ENCODE measurements at places on chromosomes 6 and 20.
A peak's percentile ranks its signal among the peaks of the same experiment; 100 is the strongest.

- no peak for DNase-seq
These were observed 28.0 kb downstream of the ID4 start for GRCh38 chr6:19865178-19865577.

DNA sequence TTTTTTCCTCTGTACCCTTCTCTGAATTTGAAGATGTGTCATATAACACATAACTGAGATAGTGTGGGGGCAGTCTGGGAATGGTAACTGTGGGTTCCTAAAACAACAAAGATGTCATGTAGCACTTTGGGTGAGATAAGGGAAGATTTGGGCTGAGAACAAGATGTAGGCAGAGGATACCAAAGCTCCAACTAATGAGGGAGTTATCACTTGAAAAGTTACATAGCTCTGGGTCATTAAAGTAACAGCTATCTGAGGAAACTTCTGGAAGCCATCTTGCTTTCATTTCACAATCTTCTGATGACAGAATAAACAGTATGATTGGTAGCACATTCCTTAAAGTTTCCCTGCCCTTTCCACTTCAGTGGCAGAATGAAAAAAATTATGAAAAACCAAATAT lies 255.4 kb downstream of the TBX18 start:
- no peak for DNase-seq

DNA sequence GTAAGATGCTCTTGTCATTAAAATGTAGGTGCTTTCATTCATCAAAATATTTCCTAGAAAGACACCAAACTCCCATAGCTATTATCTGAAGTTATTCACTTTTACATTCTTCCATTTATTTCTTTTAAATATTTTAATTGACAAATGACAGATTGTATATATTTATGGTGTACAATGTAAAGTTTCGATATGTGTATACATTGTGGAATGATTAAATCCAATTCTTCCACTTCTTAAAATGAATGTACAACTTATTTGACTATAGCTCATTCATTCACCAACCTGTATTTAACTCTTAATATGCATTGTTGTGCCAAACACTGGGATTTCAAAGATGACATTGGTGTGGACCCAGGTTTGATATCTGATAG lies 41.0 kb downstream of the CCN2 start:
- DNase-seq, result no peak

DNA sequence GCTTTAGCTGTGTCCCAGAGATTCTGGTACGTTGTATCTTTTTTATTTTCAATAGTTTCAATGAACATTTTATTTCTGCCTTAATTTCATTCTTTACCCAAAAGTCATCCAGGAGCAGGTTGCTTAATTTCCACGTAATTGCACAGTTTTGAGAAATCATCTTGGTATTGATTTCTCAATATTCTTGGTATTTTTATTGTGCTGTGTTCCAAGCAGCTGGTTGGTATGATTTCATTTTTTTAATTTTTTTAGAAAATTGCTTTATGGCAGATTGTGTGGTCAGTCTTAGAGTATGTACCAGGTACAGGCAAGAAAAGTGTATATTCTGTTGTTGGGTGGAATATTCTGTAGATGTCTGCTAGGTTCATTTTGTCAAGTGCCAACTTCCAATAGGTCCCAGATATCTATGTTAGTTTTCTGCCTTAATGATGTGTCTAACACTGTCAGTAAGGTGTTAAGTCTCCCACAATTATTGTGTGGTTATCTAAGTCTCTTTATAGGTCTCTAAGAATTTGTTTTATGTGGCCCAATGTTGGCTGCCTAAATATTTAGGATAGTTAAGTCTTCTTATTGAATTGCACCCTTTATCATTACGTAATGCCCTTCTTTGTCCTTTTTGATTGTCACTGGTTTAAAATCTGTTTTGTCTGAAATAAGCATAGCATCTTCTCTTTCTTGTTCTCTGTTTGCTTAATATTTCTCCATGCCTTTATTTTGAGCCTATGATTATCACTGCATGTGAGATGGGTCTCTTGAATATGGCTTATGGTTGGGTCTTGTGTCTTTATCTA lies 366.9 kb upstream of the IRAK1BP1 start:
- DNase-seq, result no peak

DNA sequence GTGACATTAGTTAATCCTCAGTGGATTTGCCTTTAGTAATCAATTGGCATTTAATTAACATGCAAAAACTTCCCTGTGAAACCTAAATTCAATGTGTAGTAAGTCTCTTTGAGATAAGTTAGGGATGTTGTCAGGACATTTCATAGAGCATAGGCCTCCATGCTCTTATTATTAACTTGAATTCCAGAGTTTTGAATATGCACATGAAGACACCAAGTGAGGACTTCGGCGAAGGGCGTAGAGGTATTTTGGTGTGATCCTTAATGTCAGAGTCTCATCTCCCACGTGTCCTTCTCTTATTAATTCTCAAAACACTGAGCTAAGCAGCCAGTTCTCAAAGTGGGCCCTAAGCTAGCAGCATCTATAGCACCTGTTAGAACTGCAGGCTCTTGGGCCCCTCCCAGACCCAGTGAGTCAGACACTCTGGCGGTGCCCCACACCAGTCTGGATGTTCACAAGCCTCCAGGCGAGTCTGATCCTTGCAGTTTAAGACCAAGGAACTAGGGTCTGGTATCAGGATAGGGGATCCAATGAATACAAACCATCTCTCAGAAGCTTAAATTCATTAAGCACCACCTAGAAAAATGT lies 292.1 kb downstream of the QKI start:
- DNase-seq, result no peak

DNA sequence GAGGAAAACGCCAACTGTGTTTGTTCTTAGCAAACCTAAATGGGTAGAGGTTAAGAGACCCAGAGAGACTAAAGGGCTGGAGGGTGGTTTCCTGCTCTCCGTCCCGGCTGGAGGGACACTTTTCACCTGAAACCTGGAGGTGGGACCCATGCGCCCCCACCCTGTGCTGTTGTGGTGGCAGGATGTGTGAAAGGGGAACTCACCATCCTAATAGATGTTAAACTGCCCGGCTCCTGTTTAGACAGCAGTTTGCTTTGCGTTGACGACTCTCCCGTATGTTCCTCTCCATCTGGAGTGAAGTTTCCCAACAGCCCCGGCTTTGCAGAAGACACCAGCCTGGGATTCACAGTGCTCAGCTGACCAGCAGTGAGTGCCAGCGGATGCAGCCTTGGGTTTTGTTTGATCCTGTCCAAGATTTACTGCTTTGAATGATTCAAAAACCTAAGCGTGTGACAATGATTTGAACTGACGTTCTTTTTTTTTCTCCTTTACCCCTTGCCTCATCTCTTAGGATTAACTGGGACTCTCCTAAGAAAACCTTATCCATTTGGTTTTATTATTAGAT lies 66.0 kb downstream of the CDH4 start:
- DNase-seq, result no peak

DNA sequence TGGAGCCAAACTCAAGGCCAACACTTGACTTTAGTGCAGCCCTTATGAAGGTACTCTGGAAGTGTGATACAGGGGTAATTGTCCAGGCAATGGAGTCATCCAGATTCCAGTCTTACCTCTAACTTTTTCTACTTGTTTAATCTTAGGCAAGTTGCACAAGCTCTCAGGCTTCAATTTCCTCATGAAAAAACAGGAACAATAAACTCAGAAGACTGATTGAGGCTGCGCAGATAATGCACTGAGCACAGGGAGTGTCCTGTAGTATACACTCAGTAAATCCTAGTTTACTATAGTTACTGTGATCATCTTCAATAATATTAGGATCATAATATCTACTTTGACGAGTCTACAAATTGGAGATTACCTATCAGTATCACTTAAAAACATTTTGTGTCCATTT lies 127.5 kb upstream of the SMLR1 start:
- no peak for DNase-seq

DNA sequence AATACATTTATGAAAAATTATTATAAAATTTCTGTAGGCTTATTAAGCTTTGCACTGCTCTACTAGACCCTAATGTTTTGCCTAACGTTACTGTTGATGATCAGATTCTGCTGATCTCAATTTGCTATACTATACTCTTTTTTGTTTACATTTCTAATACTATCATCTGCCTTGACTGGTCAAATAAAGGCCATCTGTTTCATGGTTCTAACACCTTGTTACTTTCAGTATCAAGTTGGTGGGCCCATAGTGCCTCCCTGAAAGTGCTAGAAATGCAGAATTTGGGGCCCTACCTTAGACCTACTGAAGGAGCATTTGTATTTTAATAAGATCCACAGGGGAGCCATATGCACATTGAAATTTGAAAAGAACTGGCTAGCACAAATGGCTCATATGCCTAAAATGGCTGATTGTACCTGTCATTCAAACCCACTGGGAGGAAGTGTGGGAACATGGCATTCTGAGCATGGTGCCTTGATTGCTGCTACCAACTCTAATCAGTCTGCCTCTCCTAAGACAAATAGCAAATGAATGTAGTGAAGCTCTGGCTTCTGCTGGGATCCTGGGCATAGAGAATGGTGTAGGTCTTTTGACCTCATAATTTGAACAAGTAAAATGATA lies 199.1 kb upstream of the BTBD3 start:
- no peak for DNase-seq

DNA sequence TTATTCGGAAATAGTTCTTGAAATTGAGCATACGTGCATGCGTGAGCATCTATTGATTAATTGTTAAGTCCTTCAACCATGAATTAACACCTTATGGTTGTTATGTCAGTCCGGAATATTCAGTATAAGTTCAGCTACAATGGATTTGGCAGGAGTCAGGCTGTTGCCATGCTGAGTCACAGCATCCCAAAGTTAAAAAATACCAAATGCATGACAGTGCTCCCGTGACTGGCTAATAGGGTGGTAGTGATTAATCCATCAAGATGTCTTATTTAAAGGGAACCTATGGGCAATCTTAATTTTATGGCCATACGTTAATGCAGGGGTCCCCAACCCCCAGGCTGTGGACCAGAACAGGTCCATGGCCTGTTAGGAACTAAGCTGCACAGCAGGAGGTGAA lies 10.5 kb downstream of the RAE1 start:
- peak; percentile 35 for DNase-seq

Data from AG09319 (cell line).